ENCODE measurements at places on chromosomes 5 and 9.

DNA sequence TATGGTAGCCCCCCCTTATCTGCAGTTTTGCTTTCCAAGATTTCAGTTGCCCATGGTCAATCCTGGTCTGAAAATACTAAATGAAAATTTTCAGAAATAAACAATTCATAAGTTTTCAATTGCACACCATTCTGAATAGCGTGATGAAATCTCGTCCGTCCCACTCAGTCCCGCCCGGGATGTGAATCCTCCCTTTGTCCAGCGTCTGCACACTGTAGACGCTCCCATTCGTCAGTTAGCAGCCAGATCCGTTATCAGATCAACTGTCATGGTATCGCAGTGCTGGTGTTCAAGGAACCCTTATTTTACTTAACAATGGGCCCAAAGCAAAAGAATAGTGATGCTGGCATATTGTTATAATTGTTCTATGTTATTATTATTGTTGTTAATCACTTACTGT, 98.6 kb downstream of the TMEM215 start:
- no peak for DNase-seq

DNA sequence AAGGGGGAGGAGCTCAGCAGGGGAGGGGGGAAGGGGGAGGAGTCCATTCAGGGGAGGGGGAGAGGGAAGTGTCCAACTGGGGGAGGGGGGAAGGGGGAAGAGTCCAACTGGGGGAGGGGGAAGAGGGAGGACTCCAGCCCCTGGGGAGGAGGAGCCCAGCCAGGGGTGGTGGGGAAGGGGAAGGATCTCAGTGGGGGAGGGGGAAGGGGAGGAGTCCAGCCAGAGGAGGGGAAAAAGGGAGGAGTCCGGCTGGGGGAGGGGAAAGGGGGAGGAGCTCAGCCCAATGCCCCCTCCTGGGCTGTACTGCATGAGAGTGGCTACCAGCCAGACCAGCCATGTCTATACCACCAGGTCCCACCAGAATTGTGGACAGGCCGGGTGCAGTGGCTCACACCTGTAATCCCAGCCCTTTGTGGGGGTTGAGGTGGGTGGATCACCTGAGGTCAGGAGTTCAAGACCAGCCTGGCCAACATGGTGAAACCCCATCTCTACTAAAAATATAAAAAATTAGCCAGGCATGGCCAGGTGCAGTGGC, 30.6 kb upstream of the ADAMTS2 start:
- DNase-seq: no peak

- no peak for DNase-seq
Observed at GRCh38 chr5:94039101-94039500, 297.7 kb upstream of the POU5F2 start.

GRCh38 chr5:143693651-143694252, 118.2 kb upstream of the HMHB1 start:
- no peak for DNase-seq

DNA sequence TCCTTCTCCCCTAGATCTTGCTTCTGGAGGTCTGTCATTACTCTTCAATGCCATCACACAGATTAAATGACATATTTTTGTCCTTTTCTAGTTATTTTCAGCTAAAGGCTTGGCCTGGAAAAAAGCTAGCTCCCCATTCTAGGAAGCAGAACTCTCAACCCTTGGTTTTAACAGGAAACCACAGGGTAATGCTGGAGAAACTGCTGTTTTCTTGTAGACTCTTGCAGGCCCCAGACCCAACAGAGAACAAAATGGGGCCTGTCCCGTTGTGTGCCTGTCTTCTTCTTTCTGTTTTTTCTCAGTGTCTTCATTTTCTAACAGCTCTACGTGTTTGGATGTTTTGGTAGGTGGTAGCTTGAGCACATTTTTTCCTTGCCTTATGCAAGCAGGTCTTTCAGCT, 21.5 kb downstream of the DCANP1 start:
- DNase-seq: no peak

DNA sequence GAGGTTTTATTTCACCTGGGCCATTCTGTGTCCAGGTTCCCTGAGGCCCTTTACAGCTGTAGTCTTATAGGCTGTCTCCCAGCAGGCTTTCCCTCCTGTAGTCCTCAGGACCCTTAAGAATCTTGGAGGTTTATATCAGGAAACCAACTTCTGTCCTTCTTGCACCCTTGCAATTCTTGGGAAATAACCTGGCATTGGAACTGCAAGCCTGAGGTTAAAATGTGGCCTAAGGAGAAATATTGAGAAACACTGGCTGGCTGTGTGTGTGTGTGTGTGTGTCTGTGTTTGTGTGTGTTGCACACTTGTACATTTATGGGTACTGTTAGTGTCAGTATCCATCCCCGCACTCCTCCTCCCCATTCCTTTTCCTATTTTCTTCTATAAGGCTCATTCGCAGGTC, 168.9 kb downstream of the PAPPA start:
- no peak for DNase-seq

- no peak for DNase-seq
Observed at GRCh38 chr5:88673253-88674105, 209.5 kb downstream of the MEF2C start.

GRCh38 chr9:116592970-116593369, 94.1 kb upstream of the TRIM32 start:
- DNase-seq: no peak

DNA sequence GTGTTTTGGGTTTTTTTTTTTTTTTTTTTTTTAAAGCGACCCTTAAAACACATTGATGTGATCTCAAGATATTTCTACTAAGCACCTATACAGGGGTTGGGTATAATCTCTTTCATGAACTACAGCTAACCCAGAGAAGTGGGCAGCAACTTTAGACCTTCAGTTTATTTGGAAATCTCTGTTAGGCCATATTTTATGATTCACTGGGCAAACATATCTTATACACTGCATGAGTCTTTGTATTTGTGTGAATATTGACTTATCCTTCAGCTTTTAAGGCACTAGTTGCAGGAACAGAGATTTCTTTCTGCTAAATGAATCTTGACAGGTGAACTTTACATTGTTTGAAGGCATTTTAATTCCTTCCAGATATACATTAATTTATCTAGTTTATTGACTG, 194.4 kb downstream of the ARRDC3 start:
- DNase-seq: no peak

- DNase-seq: no peak
Observed at GRCh38 chr5:147913786-147914185, 7.4 kb upstream of the C5orf46 start.

DNA sequence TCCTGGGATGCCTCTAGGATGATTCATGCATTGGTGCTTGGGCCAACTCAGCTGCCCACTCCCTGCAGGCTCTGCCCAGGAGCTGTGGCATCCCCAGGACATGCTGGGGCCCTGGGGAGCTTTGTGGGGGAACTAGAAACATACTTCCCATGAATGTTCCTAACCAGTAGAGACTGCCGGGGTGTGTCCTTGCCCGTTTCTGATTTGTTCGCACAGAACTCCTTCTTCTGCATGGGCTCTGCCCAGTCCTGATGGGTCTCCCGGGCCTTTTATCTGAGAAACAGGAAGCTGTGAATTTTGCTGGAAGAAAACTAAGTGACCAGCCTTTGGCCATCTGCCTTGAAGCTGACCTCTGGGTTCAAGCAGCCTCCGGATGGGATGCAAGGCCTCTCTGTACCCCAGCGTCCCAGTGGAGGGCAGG, 71.6 kb upstream of the RNU6ATAC start:
- no peak for DNase-seq

GRCh38 chr9:130756037-130756436, 62.5 kb downstream of the EXOSC2 start:
- no peak for DNase-seq

- no peak for DNase-seq
Observed at GRCh38 chr5:95800553-95800952, 22.0 kb downstream of the GLRX start.

GRCh38 chr5:97135868-97136267, 6.5 kb downstream of the LIX1 start:
- no peak for DNase-seq

GRCh38 chr9:71273613-71274012, 152.2 kb upstream of the TRPM3 start:
- DNase-seq: no peak

- DNase-seq: no peak
Observed at GRCh38 chr9:78437296-78437695, 140.4 kb downstream of the PSAT1 start.

DNA sequence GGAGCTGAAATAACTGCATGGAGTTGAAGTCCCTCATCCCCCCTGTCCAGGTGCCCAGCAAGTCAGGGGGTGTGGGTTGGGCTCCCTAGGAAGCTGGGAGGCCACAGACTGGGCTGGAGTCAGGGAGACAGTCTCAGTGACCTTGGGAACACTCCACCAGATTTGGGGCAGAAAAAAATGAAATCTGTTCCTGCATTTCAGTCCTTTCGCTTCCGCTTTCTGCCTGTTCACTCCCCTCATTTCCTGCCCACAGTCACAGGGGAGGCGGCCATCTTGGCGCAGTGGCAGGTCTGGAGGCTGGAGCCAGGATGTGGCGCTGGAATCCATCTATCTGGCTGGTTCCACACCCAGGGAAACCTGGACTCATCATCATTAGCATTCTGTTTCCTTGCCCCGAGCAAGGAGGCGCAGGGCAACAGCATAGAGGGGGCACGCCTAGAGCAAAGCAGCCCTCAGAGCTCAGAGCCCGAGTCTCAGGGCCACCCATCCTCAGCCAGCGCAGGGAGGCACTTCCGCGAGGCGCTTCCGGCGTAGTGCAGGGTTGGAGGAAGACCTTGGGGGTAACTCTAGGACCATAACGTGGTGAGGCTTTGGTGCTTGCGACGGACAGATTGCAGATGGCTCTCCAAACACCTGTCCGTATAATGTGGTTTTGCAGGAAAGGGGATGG, 86.2 kb upstream of the HSPA9 start:
- DNase-seq: no peak

- DNase-seq: no peak
Observed at GRCh38 chr9:86975036-86975435, 27.7 kb upstream of the GAS1 start.

DNA sequence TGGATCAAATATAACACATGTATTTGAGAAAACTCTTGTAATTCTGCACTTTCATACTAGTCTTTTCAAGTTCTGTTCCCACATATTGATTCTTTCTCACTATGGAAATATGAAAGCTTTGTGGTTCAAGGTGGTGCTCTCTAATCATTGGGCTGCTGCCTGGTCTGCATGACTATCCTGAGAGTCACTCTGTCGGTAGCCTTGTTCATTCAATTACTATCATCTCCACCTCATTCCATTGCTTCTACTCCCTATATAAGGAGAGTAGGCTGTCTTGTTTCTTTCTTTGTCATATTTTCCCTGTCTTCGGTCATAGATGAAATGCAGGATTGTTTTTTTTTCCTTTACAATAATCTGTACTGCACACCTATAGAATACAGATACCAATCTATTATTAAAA, 341.4 kb upstream of the ACTBL2 start:
- no peak for DNase-seq
